ENCODE measurements at places on chromosomes 1 and 21.

- no peak for DNase-seq
Observed at GRCh38 chr1:214107322-214108096, 119.7 kb downstream of the PROX1 start.

GRCh38 chr21:36688324-36688723, 10.6 kb upstream of the SIM2 start:
- no peak for DNase-seq

GRCh38 chr1:66426239-66426853, 107.6 kb upstream of the SGIP1 start:
- DNase-seq, result no peak

DNA sequence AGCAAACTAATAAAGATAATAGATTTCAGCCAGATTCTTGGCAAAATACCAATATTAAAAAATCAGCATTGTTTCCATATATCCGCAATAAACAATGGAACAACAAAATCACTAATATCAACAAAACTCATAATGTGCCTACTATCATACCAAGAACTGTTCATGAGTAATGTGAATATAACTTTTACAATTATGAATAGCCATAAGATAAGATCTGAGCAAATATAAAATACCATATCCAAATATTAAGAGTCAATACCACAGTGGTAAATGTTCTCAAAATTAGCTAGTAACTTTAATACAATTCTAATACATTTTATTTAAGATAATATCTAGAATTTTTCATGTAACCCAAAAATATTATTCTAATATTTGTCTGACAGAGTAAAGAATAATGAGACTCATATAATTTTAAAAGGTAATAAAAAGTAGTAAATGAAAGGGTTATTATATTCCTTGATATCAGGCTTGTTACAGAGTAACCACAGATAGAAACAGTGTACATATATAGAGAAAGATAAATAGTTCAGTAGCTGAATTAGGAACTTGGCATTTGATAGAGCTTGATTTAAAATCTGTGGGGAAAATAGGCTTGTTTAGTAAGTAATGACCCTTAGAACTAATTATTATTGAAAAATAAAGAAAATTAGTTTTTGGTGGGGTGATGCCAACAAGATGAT, 2126.6 kb downstream of the MRPL39 start:
- no peak for DNase-seq

DNA sequence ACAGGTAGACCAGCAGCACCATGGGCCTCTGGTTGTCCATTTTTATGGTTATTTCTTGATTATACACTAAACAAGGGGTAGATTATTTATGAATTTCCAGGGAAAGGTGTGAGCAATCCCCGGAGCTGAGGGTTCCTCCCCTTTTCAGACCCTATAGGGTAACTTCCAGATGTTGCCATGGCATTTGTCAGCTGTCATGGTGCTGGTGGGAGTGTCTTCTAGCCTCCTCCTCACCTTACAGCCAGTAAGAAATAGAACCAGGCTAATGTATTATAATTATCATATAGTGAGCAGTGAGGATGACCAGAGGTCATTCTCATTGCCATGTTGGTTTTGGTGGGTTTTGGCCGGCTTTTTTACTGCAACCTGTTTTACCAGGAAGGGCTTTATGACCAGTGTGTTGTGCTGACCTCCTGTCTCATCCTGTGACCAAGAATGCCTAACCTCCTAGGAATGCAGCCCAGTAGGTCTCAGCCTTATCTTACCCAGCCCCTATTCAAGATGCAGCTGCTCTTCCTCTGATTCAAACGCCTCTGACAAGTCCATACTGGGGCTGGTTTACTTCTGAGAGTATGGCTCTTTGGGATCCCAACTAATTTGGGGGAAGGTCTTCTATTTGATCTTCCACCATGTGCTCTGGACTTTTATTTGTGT, 13.5 kb upstream of the TINAGL1 start:
- DNase-seq, result no peak

All from NCI-H748 treated with DMSO at 0.1 percent for 48 hours (cell line).